ENCODE measurements at places on chromosomes 16 and 17.

- peak; percentile 78 for DNase-seq
These were observed 916 bp downstream of the PAGR1 start for GRCh38 chr16:29816694-29817441.

DNA sequence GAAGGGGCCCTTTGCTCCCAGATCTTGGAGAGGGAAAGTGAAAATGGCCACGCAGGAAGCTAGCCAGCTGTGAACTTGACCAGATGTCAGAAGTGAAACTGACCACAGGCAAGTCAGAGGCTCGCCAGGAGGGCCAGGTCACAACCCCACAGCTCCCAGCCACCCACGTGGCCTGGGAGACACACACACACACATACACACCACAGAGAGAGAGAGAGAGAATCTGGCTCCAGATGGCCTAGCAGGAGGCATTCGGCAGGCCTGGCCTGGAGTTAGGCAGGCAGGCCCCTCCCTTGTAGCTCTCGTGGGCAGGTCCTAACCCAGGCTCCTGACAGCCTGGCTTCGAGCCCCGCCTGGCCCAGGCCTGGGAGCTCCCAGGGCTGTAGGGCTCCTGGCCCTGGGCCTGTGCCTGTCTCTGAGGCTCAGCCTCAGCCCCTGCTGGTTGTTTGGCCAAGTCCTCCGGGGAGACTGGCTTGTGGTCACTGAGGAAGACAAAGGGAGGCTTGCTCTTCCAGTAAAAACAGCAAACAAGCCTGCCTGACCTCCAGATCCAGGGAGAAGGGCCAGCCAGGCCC lies 20.2 kb downstream of the NGFR start:
- DNase-seq: peak; percentile 44

- no peak for DNase-seq
These were observed 35.1 kb upstream of the CHMP6 start for GRCh38 chr17:80956321-80957190.

DNA sequence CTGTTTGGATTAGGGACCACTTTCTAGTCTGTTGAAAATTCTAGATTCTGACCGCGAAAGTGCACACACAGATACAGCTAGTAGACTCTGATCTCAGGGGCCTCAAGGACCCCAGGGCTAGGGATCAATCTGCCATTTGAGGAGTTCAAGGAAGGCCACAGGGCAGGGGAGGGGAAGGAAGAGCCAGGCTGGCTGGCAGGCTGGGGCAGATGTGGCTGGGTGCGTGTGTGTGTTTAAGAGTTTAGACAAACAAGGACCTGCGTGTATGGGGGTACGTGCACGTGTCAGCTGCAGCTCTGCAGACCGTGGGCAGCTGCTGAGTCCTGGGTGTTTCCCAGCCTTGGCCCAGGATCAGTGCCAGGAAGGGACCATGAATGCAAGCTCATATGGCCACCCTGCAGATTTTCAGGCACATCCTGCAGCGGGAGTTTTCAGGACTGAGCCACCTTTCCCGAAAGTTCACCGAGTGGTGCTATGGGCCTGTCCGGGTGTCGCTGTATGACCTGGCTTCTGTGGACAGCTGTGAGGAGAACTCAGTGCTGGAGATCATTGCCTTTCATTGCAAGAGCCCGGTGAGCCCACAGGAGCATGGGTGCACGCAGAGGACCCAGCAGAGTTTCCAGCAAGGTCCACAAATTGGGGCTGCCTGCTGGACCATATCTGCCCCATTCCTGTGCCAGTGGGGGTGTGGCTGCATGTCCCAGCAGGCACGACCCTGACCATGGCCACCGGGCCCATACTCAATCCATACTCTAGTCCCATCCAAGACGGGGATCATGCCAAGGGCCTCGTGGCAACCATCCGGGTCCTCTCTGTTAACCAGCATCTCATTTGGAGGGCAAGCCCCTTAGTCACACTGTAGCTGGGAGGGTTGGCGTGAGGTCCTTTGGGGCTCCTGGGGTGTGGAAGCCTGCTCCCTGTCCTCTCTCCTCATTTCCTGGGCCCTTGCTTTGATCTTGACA lies 10.6 kb downstream of the TRPV2 start:
- no peak for DNase-seq

DNA sequence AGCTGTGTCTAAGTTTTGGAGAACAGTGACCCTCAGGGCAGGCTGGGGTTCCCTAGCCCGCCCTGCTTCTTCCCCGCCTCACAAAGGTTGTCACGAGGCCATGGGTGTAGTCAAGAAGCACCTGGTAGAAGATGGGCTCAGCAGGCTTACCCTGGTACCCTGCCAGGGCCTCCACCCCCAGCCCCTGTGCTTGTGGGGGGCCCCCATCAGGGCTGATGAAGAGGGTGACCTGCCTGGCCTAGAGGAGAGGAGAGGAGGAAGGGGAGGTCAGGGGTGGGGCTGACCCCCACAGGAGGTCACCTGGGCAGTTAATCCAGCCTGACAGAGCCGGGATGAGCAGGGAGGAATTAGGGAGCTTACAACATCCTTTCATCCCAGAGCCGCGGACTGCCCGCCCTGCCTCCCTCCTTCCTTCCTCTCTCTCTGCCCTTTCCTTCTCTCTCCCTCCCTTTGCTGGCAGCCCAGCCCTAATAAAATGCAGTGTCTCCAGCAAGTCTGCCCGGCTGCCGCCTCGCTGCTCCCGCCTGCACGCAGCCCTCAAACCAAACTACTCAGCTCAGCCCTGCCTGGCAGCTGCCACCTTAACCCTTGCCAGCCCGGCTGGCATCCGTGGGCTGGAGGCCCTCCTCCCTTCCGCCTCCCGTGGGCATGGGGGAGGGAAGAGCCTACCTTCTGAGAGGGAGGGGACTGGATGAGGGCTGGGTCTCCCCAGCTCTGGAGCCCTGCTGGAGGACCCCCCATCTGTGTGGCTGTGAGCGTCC lies 7.2 kb downstream of the DLX3 start:
- no peak for DNase-seq

- no peak for DNase-seq
These were observed 145.2 kb downstream of the KATNIP start for GRCh38 chr16:27695161-27695560.
